ENCODE measurements at places on chromosomes 1 and 21. TPM values are rescaled to one million over a fixed set of nuclear protein-coding genes. Genes with fewer than 3 reads are reported as not detected.
A peak's percentile ranks its signal among the peaks of the same experiment; 100 is the strongest.

GRCh38 chr1:44425341-44426082, 20.5 kb downstream of the RNF220 start:
- no peak for DNase-seq

DNA sequence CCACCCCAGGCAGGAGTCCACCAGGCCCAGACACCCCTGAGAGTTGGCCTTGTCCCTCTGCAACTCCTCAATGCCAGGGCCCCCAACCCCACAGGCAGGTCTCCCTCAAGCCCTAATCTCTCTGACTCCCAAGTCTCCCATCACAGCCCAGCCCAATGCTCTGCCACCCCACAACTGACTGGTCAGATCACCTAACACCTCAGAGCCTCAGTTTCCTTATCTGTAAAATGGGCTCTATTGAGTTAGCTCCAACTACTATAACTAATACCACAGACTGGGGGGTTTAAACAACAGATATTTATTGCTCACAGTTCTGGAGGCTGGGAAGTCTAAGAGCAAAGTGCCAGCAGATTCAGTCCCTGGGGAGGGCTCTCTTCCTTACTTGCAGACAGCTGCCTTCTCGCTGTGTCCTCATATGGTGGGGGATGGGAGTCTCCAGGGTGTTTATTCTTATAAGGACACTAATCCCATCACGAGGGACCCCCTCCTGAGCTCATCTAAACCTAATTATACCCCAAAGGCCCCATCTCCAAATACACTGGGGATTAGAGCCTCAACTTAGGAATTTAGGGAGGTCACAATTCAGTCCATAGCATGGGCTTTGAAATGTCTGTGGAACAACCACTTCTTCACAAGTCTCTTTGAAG, 34.9 kb upstream of the ZC3H12A start:
- no peak for DNase-seq

DNA sequence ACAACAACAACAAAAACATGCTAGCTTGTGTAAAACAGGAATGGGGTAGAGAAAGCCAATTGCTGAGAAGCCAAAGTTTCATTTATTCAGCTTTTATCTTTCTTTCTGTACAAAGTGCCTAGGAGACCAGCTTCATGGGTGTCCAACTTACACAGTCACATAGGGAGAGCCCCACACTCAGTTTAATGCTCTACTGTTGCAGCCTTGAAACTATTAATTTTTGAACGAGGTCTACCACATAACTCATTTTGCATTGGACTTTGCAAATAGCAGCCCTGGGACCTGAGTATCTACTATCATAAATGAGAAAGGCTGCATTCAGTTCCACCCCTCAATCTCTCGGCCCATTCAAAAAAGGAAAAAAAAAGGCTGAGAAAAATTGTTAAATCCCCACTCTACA, 98.8 kb downstream of the ZNF644 start:
- no peak for DNase-seq

DNA sequence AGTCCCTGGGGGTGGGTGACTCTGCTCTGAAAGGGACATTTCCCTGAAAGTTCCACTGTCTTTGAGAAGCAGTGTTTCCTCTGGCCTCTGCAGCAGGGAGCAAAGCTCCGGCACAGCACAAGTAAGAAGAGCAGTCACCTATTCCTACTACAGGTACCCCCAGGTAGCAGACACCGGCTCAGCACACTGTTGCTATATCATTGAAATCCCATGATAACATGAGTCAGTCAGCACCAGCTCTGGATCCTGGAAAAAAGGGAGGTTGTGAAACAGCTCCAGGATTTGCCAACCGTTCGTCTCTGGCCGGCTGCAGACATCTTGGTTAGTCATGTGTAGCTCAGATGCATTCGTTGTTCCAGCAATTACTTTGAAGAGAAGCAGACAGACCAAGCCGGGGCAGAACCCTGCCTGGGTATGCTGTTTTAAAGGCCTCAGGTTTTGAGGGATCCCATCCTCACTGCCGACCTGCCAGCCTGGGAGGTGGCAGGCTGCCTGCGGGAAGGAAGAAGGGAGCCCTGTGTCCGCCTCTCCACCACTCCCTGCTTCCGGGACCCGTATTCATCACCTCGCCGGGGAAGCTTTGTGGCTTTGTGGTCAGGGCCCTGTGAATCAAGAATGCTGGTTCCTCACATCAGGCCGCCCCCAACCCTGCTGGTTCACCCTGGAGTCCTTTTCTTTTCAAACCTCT, 139.2 kb downstream of the CLIC6 start:
- DNase-seq: no peak

DNA sequence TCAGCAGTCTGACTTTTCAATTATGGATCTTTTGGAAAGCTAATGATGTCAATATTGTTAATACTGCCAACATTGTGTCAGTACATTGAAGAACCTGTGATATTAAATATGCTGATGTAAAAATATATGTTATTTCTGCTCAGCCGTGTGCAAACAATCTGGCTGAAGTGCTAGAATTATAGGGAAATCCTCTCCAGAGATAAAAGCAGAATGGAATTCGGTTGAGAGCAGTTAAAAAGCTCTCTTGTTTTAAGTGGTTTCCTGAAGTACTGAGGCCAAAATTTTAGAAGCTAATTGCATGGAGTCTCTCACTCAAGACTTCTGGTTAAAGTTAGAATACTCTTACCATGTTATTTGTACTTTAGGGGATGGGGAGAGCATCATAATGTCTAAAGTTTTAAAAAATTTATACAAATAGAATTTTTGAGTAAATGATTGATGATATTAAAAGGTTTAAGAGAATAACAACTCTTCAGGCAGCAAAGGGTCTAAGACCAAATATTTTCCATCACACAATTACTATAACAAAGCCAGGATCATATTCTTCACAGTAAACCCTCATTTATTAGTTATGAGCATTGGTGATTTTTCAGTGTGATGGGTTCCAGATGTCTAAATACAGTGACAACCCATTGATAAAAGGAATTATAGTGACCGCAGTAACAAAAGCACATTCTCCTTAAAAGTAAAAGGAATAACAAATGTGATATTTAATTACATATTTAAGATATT, 834.2 kb upstream of the CXADR start:
- DNase-seq: peak; percentile 82

DNA sequence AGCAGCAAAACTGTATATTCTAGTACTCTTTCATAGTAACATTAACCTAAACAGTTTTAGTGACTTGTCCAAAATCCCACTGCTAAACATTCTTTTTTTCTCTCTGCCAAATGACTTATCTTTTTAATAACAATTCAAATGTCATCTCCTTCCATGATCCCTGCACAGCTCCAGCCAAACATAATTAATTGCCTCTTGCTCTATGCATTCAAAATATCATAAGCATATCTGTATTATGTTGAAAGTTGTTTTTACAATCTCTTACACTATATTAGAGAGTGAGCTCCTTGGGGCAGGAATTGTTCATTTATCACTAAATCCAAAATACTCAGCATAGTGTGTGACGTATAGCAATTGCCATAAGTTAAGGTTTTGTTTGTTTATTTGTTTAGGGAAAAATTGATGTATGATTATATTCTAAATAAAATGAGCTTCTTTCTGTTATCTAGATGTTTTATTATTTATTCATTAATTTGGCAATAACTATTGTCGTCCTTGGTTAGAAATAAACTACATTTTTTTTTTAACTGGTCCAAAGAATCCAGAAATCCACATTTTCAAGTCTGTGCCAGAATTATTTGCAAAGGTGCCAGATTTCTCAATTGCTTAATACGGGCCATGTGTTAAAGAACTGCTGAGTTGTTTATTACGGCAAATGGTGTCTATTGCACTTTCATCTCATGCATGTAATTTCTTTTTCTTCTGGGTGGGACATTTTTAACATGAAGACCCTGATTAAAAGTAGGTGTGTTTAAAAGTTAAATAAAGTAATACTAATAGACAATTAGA, 577.2 kb upstream of the ZRANB2 start:
- DNase-seq: peak; percentile 90

DNA sequence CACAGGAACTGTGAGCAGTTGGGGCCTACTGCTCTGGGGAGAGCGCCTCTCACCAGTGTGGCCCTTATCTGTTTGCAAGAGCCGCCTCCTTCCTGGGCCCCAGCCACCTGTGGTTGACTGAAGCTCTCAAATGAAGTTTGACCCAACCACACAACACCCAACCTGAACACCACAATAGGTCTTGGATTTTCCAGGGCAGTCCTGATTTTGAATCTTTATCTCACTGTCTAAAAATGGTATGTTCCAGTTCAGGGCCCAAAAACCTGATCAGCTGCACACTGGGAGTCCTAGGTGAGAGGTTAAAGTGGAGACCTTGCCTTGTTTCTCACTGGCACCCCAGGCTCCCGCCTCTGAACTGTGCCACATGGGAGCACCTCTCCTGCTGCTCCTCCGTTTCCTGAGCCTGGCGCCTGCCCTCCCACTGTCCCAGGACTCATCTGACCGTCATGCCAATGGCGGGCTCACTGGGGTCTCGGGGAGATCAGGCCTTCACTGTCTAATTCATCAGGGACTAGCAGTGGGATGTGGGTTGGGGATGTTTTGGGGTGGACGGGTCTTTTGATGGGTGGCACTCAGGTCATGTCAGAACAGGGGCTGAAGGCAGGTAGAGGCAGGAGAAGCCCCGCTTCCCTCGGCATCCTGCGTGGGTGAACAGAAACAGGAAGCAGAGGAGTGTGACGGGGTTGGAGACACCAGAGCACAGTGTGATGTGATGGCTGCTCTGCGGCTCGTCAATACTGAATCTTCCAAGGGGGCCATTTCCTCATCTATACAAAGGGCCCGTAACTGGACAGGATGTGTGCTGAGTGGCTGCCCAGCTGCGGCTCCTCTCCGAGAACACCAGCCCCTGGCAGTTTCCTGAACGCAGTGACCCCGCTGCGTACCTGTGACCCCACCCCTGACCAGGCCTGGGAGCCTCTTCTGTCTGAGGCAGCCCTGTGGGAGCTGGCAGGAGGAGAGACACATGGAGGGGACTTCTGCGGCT, 59.6 kb upstream of the ITPKB start:
- peak; percentile 24 for DNase-seq

- DNase-seq: peak; percentile 59
Observed at GRCh38 chr1:202501281-202501680, 152.8 kb downstream of the PPP1R12B start.

Gene KRTAP12-2
- total RNA-seq: not detected

Gene TCHHL1
- total RNA-seq: not detected

Gene FLG2
- not detected for total RNA-seq
